ENCODE measurements at places on chromosomes 5 and 9. TPM values are rescaled to one million over a fixed set of nuclear protein-coding genes. Genes with fewer than 3 reads are reported as not detected.

Gene ZDHHC11B
- total RNA-seq = 2.4 TPM

DNA sequence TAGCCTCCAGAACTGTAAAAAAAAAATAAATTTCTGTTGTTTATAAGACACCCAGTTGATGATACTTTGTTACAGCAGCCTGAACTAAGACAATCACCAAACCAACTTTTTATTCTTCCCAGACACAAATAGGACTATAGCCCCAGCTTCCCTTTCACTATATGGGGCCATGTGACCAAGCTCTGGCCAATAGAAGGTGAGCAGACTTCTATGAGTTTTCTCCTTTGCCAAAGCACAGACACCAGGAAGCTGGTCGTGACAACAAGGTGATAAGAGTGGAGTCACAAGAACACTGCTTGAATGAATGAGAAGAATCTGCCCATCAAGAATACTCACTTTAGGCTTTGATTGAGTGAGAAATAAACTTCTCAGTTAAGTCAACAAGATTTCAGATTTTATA is 217.7 kb downstream of the DEPDC1B start:
- DNase-seq = no peak
- no peaks in the 10 kb centered on the region for H3K36me3 ChIP-seq
- no peaks in the 10 kb centered on the region for H3K27me3 ChIP-seq
- no peak overlapping the region for H3K27ac ChIP-seq
- H3K4me3 ChIP-seq = no peak overlapping the region
- no peaks in the 10 kb centered on the region for H3K4me1 ChIP-seq

DNA sequence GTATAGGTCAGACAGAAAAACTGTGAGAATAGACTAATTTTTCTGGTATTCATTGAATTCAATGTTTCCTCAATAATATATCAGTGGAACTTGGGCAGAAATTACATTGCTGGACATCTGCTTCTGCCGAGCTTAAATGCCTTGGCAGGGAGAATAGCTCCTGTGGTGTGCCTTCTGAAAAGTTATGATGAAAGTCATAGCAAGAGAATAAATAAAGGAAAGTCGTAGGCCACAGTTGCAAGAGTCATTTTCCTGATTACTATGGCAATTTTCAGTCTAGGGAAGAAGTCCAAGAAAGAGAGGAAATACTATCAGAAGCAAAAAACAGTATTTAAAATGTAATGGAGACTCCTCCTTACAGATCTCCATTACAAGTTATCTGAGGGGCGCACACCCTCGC is 1596.1 kb upstream of the WWC1 start:
- DNase-seq = no peak
- H3K27me3 ChIP-seq = no peaks in the 10 kb centered on the region
- H3K27ac ChIP-seq = no peak overlapping the region
- H3K4me1 ChIP-seq = no peaks in the 10 kb centered on the region
- H3K4me3 ChIP-seq = no peak overlapping the region
- H3K36me3 ChIP-seq = no peaks in the 10 kb centered on the region

- no peak overlapping the region for H3K27ac ChIP-seq
- no peaks in the 10 kb centered on the region for H3K27me3 ChIP-seq
- H3K4me3 ChIP-seq = no peak overlapping the region
- no peaks in the 10 kb centered on the region for H3K36me3 ChIP-seq
- DNase-seq = no peak
These were observed 92.9 kb upstream of the PIK3R1 start for GRCh38 chr5:68122439-68123328.

DNA sequence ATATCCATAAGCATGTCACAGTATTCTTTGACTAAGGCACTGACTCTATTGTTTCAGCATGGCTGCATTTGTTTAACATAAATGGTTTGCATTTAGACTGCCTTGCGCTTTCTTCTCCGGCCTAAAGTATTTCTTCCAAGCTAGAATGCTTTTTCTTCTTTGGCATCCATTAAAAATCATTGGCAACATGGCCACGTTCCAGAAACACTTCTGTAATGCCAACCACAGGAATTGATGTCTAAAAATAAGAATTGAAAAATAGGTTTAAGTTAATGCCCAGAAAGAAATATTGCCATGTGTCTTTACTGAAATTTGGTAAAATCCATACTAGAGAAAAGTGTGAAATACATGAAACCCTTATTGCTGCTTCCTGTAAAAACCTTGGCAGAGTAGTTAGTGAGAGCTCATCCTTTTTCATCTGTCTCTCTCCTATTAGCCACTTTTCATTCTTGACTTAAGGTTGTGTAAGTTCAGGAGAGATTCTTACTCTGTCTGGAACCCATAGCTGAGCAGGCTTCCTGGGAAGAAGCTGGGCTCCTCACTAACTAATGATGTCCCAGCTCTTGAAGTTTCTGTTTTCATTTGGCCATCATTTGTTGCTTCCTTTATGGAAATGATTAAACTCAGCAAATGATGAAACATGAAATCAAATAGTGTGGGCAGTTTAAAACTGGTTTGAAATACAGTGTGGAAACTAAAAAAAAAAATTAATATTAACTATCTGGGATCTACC is 58.2 kb upstream of the RPS23 start:
- DNase-seq = no peak
- peaks cover 5% of the 10 kb centered on the region for H3K4me1 ChIP-seq
- no peak overlapping the region for H3K27ac ChIP-seq
- no peaks in the 10 kb centered on the region for H3K27me3 ChIP-seq

GRCh38 chr9:134785325-134786108 is 95.1 kb upstream of the FCN2 start:
- no peaks in the 10 kb centered on the region for H3K4me1 ChIP-seq
- H3K36me3 ChIP-seq = no peaks in the 10 kb centered on the region
- H3K27ac ChIP-seq = no peak overlapping the region
- no peaks in the 10 kb centered on the region for H3K27me3 ChIP-seq
